NCI-H524 (cell line): ENCODE measurements at places on chromosomes 5 and 9.

DNA sequence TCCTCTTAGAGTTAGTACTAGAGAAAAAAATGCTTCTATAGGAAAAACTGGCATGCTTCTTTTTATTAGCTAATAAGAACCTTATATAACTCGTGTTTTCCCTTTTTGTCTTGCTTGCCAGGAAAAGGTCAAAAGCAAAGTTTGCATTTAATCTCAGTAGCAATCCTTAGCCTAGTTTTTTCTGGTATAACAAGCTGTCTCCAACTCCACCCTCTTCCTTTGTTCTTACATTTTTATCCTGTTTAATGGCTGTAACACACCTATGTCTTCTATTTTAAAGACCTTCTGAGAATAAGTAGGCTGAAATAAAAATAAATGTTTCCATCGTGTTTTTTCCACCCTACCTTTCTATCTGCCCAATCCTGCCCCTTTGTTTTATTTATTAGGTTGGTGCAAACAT is 158.3 kb downstream of the SNCAIP start:
- DNase-seq: no peak

DNA sequence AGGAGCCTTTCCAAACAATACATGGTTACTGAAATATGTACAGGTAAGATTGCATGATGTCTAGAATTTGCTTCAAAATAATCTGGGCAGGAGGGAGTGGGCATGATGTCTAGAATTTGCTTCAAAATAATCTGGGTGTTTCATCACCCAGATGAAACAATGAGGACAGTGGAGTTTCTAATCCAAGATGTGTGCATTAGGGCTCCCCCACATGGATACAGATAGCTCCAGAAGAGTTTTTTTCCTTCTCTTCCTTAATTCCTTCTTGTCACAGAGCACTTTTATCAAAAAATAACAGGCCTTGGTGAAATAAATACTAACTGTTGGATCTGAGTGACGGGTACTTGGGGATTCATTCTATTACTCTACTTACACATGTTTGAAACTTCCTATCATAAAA is 14.9 kb downstream of the ATOX1 start:
- DNase-seq: no peak

DNA sequence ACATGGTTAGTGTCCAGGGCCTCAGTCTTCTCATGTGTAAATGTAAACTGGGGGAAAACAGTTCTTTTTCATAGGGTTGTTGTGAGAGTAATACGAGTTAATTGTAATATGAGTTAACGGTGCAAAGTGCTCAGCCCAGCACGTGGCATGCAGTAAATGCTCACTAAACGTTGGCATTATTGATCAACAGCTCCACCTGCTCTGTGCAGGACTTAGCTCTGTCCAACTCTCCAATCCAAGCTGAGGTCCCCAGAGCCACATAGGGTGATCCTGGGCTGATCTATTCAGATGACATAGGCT is 28.3 kb downstream of the SPOCK1 start:
- no peak for DNase-seq

DNA sequence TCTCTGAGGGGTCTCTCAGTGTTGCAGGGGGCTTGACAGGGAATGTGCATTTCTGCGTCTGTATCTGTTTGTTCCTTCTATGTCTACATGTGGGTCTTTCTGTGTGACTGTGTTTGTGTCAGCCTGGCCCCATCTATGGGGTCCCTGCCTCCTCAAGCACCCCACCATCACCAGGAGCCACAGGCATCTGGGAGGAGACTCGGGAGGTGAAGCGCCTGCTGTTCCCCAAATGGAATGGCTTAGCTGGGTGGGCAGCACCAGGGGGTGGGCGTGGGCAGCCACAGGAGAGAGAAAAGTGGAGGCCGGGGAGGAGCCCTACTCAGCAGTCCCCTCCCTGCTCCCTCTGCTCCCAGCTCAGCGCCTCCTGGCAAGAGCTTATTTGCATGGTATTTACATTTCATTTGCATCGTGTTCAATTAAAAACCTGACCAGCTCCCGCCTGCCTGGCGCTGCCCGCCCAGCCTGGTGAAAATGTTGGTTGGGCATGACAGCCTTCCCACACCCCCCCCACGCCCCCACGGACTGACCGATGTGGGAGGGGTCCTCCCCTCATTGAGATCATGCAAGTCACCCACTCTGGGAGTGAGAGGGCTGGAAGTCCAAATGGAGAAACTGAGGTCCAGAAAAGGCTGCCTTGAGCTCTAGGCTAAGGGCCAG is 50.5 kb downstream of the CXXC5 start:
- peak; percentile 25 for DNase-seq

- DNase-seq: no peak
These were observed 265.1 kb downstream of the GAS1 start for GRCh38 chr9:86682240-86682639.

GRCh38 chr5:59104400-59105127 is 521.7 kb downstream of the RAB3C start:
- DNase-seq: no peak

DNA sequence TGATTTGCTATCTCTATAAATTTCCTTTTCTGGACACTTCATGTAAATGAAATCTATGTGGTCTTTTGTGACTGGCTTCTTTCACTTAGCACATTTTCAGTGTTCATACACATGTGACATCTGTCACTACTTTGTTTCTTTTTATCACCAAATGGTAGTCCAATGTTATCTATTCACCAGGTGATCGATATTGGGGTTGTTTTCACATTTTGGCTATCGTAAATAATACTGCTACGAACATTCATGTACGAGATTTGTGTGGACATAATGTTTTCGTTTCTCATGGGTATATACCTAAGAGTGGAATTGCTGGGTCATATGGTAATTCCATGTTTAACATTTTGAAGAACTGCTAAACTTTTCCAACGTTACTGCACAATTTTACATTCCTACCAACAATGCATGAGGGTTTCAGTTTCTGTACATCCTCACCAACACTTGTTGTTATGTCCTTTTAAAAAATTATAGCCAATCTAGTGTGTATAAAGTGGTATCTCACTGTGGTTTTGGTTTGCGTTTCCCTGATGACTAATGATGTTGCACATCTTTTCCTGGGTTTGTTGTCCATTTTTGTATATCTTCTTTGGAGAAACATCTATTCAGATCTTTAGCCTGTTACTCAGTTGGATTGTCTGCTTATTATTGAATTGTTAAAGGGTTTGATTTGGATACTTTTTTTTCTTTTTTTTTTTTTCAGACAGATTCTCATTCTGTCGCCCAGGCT is 263.0 kb downstream of the PDZD2 start:
- no peak for DNase-seq

DNA sequence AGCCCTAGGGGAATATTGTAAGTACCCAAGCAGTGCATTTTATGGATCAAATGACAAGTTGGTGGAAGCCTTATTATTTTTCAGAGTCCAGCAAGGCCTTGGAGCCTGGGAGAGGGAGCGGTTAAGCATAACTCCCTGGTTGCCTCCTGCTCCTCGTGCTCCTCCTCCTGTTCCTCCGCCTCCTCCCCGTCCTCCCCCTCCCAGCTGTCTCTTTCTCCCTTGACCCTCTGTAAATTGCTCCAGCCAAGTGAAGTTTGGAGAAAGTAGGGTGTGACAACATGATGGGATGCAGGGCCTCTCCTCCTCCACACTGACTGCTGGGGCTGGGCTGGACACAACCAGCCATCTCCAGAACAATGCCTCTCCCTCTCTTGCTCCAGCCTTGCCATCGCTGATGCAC is 586.9 kb downstream of the CCDC171 start:
- DNase-seq: no peak

DNA sequence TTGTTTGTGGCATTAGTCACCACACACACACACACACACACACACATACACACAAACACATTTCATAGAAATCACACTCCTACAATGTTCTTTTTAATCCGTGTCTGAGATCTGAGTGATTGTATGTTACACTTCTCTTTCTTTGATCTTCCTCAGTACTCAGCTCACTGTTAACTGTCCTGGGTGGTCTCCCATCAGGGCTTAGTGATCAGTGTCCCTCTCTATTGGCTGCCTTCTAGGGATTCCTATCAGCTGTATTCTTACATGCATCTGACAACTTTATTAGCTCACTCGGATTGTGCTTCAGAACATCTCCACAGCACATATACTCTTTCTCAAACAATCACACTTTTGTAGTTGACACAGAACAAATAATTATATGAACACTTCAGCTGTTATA is 170.2 kb upstream of the POU5F2 start:
- no peak for DNase-seq

- peak; percentile 7 for DNase-seq
These were observed 2167.7 kb upstream of the WWC1 start for GRCh38 chr5:166123717-166124116.

DNA sequence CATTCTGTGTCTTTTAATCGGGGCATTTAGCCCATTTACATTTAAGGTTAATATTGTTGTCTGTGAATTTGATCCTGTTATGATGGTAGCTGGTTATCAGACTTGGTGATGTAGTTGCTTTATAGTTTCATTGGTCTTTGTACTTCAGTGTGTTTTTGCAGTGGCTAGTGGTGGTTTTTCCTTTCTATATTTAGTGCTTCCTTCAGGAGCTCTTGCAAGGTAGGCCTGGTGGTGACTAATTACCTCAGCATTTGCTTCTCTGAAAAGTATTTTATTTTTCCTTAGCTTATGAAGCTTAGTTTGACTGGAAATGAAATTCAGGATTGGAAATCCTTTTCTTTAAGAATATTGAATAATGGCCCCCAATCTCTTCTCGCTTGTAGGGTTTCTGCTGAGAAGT is 156.9 kb downstream of the CNTLN start:
- DNase-seq: no peak

DNA sequence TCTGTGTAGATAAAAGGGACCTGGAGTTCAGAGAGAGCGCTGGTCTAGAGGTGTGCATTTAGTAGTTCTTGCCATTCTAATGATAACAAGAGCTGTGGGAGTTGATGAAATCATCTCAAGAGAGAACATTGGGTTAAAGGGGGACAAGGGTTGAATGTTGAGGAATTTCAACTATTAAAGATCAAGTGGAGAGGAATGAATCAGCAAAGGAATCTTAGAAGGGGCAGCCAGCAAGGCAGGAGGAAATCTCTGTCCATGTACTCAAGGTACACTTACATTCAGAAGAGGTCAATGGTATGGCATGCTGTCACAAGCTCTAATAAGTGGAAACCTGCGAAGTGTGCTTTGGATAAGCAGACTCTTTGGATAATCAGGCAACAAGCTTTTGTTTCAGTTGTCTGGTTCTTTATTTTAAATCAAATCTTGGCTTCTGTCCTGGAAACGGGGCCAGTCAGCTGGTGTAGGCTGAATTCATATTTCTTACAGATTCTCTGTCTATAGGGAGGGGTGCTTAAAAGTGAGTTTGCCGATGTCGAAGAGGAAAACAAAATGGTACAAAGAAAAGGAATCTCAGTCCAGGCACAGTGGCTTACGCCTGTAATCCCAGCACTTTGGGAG is 320.5 kb upstream of the CD180 start:
- DNase-seq: no peak

DNA sequence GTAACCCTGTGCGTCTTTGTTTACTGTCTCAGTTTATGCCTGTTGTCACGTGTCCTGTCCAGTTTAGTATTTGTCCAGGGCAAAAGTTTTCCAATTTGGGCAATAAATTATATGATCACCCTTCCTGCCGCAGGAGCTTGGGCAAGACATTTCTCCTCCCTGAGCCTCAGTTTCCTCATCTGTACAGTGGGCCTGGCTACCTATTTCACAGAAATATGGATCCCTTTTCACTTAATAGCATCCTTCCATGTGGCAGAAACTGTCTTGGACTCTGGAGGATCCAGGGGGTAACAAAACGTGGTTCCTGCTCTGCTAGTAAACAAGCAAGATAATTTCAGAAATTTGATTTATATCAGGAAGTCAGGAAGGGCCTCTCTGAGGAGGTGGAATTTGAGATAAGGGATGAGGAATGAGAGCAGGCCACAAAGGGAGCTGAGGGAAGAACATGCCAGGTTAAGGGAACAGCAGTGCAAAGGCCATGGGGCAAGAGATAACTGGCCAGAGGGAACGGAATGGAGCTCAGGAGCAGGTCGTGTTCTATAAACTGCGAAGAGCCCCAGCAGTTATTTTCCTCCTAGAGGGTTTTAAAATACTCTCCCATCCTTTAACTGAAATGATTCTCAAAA is 15.1 kb upstream of the PPARGC1B start:
- DNase-seq: no peak

- DNase-seq: peak; percentile 12
These were observed 9.1 kb upstream of the AK3 start for GRCh38 chr9:4750023-4750673.

- DNase-seq: no peak
These were observed 325.4 kb downstream of the PIK3R1 start for GRCh38 chr5:68540798-68541590.

- no peak for DNase-seq
These were observed 39.1 kb downstream of the NIPBL start for GRCh38 chr5:36915653-36916052.

DNA sequence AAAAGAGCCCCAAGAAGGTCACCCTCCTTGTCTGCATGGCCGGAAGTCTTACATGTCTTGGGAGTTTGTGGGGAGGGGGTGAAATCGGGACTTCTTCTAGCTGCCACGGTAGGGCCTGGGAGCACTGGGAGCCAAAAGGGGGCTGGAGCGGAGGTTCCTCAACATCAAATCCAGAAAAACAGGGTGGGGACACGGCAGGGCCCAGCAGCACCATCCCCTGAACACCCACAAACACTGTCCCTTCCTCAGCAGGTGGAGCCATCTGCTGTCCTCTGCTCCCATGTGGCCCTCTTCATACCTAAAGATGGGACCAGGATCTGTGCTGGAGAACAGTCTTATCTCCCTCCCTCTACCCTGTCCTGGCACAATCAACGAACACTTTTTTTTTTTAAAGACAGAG is 2.7 kb downstream of the TERT start:
- DNase-seq: peak; percentile 31

DNA sequence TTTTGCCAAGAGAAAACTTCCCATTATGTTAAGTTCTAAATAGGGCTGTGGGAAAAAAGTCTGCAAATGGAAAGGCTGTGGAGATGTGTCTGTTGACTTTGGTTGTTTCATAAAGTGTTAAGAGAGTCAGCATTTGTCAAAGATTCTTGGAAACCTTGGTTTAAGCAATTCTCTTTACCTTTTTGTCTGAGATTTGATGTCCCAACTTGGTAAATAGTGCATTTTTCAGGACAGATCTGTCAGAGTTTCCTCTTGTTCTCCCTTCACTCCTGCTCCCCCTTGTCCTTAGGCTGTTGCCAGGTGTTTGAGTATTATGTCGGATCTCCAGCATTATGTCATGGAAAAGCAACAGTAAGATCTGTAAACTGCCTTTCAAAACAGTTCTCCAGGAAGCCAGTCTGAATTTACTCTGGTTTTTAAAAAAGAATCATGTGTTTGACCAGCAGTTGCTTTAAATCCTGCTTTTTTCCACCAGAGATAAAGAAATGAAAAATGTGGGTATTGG is 79.1 kb upstream of the ADAMTSL1 start:
- DNase-seq: no peak

GRCh38 chr5:130601-131131 is 38.7 kb downstream of the PLEKHG4B start:
- DNase-seq: no peak

DNA sequence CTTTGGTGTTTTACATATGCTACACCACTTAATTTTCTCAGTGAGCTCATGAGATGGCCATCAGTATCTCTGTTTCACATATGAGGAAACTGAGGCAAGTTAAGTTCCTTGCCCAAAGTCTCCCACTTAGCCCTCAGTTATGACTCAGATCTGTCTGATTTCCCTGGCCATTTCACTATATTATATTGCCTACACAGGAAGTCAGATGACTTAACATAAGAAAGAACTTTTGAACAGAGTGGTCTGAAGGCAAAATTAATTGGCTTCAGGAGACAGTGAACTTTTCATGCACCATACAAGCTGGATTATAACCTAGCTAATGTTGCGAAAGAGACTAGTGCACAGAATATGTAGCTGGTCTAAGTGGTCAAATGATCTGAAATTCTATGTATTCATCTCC is 221.6 kb downstream of the NFIB start:
- no peak for DNase-seq

GRCh38 chr5:1048861-1049838 is 40.5 kb downstream of the NKD2 start:
- DNase-seq: no peak
